ENCODE measurements at places on chromosomes 5 and 9.

- DNase-seq = no peak
Observed at GRCh38 chr5:1545805-1546355, 22.1 kb upstream of the LPCAT1 start.

DNA sequence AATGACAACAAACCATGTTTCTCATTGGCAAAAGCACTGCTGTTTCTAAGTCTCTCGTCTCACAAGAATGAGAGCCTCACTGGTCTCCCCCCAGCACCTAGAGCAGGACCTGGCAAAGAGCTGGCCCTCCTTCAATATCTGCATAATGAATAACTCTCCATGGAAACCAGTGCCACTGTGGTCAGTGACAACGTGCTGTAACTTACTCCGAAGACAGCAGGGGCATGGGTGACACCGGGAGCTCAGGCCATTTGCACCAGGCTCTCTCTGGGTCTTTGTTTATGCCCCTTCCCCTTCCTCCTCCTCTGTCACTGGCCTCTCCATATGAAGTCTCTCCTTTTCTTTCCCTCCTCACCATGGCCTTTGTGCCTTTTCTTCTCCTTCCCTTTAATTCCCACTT lies 33.3 kb downstream of the TAS2R1 start:
- DNase-seq = no peak

DNA sequence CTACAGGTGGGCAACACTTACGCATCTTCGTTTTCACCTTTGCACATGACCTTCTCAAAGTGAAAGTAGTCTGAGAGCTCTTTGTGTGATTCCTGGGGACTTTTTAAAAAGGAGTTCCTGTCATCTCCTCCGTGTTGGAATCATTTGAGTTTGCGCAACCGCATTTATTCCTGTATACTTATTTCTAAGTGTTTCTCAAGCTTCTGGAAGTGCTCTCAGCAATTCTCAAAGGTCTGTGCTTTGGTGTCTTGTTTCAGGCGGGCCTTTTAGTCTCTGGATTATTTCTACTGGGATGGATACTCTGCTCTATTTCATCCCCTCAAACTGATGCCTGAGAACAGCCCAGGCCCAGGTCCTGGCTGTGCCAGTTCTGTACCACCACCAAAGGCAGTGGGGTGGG lies 226.5 kb upstream of the TUT7 start:
- DNase-seq = no peak

- no peak for DNase-seq
Observed at GRCh38 chr5:90293931-90294330, 115.6 kb downstream of the CETN3 start.

DNA sequence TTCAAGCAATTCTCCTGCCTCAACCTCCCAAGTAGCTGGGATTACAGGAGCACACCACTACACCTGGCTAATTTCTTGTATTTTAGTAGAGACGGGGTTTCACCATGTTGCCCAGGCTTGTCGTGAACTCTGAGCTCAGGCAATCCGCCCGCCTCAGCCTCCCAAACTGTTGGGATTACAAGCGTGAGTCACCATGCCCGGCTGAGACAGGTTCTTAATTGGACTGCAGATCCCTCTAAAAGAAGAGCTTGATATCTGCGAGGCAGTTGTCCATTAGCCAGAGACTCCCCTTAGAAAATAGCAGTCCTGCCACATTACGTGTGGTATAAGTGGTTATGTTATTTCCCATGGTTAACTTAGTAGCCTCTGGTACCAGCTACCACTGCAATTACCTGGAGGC lies 46.6 kb upstream of the NPR3 start:
- DNase-seq = no peak

DNA sequence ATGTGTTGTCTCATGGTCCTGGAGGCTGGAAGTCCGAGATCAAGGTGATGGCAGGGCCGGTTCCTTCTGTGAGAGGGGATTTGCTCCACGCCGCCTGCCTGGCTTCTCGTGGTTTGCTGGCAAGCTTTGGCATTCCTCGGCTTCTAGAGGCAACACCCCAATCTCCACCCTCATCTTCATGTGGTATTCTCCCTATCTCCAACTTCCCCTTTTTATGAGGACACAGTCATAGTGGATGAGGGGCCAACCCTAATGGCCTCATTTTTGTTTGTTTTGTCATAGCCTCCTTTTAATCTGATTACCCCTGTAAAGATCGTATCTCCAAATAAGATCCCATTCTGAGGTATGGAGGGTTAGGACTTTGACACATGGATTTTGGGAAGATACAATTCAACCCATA lies 41.7 kb upstream of the CLK4 start:
- DNase-seq = peak; percentile 25

Measured in GF-D8 (cell line).